ENCODE measurements at places on chromosomes 3 and 15. TPM values are rescaled to one million over a fixed set of nuclear protein-coding genes. Genes with fewer than 3 reads are reported as not detected.

- H3K27ac ChIP-seq, result no peak overlapping the region
- DNase-seq, result no peak
- no peaks in the 10 kb centered on the region for H3K4me1 ChIP-seq
- H3K36me3 ChIP-seq, result no peaks in the 10 kb centered on the region
These were observed 279.0 kb downstream of the CTNNB1 start for GRCh38 chr3:41478278-41478677.

GRCh38 chr3:159091936-159092335 is 290.1 kb downstream of the MFSD1 start:
- no peak overlapping the region for H3K27ac ChIP-seq
- no peak for DNase-seq
- no peaks in the 10 kb centered on the region for H3K27me3 ChIP-seq
- H3K4me1 ChIP-seq, result no peaks in the 10 kb centered on the region
- H3K4me3 ChIP-seq, result no peak overlapping the region

DNA sequence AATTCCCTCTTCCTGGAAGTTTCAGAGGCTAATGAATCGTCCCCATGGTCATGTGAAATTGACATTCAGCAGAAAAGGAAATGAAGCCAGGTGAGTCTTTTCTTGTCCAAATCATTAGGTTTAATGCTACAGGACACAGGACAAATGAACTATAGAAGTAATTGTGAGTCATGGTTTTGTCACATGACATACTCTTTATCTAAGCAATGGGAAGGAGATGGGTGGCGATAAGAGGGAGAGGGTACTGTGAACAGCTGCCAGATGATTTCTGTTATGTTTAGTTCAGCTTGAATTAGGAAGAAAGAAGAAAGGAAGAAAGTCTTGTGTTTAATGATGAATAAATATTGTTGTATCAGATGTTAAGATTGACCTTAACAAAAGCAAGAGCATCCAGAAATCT is 515.4 kb upstream of the ZNF717 start:
- no peak overlapping the region for H3K4me3 ChIP-seq
- no peak for DNase-seq

DNA sequence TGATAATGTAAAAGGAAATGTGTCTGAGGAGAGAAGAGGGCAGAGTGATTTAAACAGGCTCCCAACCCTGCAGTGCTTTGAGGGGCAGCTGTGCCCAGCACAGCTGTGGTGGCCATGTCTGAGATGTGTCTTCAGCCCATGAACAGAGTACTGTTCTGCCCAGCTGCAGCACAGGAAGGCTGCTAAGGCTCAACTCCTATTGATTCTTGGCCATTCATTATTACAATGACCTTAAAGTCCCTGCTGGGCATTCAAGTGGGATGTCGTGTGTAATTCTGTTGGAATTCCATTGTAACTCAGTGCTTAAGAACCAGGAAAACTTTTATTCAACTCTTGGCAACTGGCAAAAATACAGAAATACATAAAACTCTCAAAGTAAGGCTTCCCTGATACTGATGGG is 229.3 kb downstream of the MCTP2 start:
- no peak overlapping the region for H3K27ac ChIP-seq
- H3K36me3 ChIP-seq, result no peaks in the 10 kb centered on the region
- no peak for DNase-seq
- H3K27me3 ChIP-seq, result no peaks in the 10 kb centered on the region

- H3K4me1 ChIP-seq, result no peaks in the 10 kb centered on the region
- H3K27me3 ChIP-seq, result no peaks in the 10 kb centered on the region
- no peak overlapping the region for H3K4me3 ChIP-seq
- no peak overlapping the region for H3K27ac ChIP-seq
- H3K36me3 ChIP-seq, result no peaks in the 10 kb centered on the region
These were observed 25.7 kb downstream of the ZMAT3 start for GRCh38 chr3:179045719-179046402.

DNA sequence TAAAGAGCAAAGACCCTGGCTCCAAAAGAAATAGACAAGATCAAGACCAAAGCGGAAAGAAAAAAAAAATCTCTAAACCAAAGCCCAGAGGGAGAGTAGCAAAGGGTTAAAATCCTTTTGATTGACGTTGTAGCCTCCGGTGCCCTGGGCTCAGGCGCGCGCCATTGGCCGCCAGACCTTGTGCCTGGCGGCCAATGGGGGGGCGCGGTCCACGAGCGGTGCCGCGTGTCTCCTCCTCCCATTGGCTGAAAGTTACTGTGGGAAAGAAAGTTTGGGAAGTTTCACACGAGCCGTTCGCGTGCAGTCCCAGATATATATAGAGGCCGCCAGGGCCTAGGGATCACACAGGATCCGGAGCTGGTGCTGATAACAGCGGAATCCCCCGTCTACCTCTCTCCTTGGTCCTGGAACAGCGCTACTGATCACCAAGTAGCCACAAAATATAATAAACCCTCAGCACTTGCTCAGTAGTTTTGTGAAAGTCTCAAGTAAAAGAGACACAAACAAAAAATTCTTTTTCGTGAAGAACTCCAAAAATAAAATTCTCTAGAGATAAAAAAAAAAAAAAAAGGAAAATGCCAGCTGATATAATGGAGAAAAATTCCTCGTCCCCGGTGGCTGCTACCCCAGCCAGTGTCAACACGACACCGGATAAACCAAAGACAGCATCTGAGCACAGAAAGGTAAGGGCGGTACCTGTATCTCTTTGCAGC is at the start of gene HES1:
HES1 (plus strand) TSS at position 343 of the 713 bp plus-strand sequence; CDS start at position 576, 233 bp downstream.
- H3K4me3 ChIP-seq, result peak within 1 kb of the TSS; percentile 57
- peaks cover 48% of the 10 kb centered on the region for H3K4me1 ChIP-seq

DNA sequence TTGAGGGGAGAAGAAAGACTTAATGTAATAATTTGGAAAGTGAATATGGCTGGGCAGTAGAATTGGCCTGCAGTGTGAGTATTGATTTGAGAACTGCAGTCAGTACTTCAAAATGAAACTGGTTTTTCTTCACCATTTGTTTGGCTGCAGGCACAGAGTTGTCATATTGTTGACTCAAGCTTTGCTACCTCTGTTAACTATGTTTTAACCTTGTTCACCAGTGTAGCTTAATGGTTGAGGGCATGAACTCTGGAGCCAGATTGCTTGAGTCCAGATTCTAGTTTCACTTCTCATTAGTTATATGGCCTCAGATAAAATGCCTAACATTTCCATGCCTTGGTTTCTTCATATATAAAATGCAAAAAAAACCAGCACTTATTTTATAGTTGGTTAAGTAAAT is 64.1 kb downstream of the CFAP44 start:
- no peak overlapping the region for H3K27ac ChIP-seq
- no peaks in the 10 kb centered on the region for H3K4me1 ChIP-seq
- DNase-seq, result no peak
- H3K27me3 ChIP-seq, result no peaks in the 10 kb centered on the region
- H3K4me3 ChIP-seq, result no peak overlapping the region
- no peaks in the 10 kb centered on the region for H3K36me3 ChIP-seq

GRCh38 chr3:191240486-191240885 is 41.4 kb downstream of the OSTN start:
- H3K27ac ChIP-seq, result peak overlapping the region; percentile 63
- H3K4me3 ChIP-seq, result no peak overlapping the region
- no peak for DNase-seq
- H3K36me3 ChIP-seq, result no peaks in the 10 kb centered on the region
- H3K4me1 ChIP-seq, result no peaks in the 10 kb centered on the region
- H3K27me3 ChIP-seq, result no peaks in the 10 kb centered on the region

GRCh38 chr3:149934524-149934923 is 36.2 kb downstream of the PFN2 start:
- no peak for DNase-seq
- H3K27ac ChIP-seq, result no peak overlapping the region
- H3K27me3 ChIP-seq, result no peaks in the 10 kb centered on the region
- H3K4me1 ChIP-seq, result no peaks in the 10 kb centered on the region
- H3K4me3 ChIP-seq, result no peak overlapping the region
- no peaks in the 10 kb centered on the region for H3K36me3 ChIP-seq

- no peaks in the 10 kb centered on the region for H3K27me3 ChIP-seq
- H3K4me3 ChIP-seq, result no peak overlapping the region
- no peak overlapping the region for H3K27ac ChIP-seq
- no peaks in the 10 kb centered on the region for H3K4me1 ChIP-seq
- H3K36me3 ChIP-seq, result no peaks in the 10 kb centered on the region
- DNase-seq, result peak; percentile 21
These were observed 87.0 kb upstream of the ST8SIA2 start for GRCh38 chr15:92306663-92307062.

GRCh38 chr3:34675383-34676120 is 877.1 kb downstream of the PDCD6IP start:
- H3K27me3 ChIP-seq, result no peaks in the 10 kb centered on the region
- H3K4me1 ChIP-seq, result peaks cover 3% of the 10 kb centered on the region
- no peak for DNase-seq
- no peak overlapping the region for H3K27ac ChIP-seq
- H3K4me3 ChIP-seq, result no peak overlapping the region
- no peaks in the 10 kb centered on the region for H3K36me3 ChIP-seq

GRCh38 chr3:62093025-62093424 is 280.3 kb downstream of the FEZF2 start:
- H3K27me3 ChIP-seq, result no peaks in the 10 kb centered on the region
- H3K4me1 ChIP-seq, result peaks cover 29% of the 10 kb centered on the region
- H3K27ac ChIP-seq, result no peak overlapping the region
- H3K4me3 ChIP-seq, result no peak overlapping the region

GRCh38 chr3:72601060-72601459 is 247.2 kb downstream of the SHQ1 start:
- no peaks in the 10 kb centered on the region for H3K4me1 ChIP-seq
- H3K4me3 ChIP-seq, result no peak overlapping the region
- no peak for DNase-seq
- H3K27ac ChIP-seq, result no peak overlapping the region

DNA sequence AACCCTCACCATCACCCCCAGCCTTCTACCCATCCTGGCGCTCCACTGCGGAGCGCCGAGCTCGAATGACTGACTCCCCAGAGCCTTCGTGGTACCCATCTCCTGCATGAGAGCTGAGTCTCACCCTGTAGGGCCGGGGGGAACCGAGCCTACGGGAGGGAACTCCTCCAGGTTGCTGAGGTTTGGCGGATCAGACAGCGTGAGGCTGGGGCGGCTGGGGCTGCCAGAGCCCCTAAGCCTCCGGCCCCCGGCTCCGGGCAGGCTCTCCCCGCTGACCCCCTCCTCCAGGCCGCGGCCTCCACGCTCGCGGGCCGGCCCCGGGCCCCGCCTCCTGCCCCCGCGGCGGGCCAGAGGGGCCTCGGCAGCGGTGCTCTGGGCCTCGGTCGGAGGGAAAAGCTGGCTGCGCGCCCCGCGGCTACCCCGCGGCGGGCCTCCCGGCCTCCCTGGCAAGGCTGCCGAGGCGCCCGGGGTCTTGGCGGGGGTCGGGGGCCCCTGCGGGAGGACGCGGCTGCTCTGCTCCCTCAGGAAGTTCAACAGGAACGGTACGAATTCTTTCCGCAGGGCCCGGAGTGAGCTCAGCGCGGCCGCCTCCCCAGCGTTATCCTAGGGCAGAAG is 643 bp downstream of the CDAN1 start:
- peak overlapping the region; percentile 80 for H3K4me3 ChIP-seq
- no peaks in the 10 kb centered on the region for H3K36me3 ChIP-seq
- DNase-seq, result no peak
- H3K27ac ChIP-seq, result peak overlapping the region; percentile 76

DNA sequence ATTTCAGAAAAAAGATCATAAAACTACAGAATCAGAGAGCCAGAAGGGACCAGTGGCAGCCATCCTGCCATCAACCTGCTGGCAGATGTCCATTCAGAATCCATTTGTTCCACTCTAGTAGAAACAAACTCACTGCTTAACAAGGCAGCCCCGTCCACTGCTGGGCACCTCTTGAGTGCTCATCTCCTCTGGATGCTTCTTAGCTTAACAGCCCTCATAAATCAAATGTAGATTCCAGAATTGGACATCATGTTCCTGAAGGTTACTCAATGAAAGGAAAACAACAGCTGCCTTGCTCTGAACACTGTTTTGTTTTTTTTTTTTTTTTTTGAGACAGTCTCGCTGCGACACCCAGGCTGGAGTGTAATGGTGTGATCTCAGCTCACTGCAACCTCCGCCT is 37.3 kb downstream of the ABCC5 start:
- H3K36me3 ChIP-seq, result no peaks in the 10 kb centered on the region
- no peak overlapping the region for H3K27ac ChIP-seq
- no peaks in the 10 kb centered on the region for H3K27me3 ChIP-seq
- H3K4me3 ChIP-seq, result no peak overlapping the region

- no peaks in the 10 kb centered on the region for H3K27me3 ChIP-seq
- H3K4me1 ChIP-seq, result peaks cover 7% of the 10 kb centered on the region
- peak overlapping the region; percentile 53 for H3K27ac ChIP-seq
These were observed 424.8 kb downstream of the LPP start for GRCh38 chr3:188578576-188579363.

- H3K36me3 ChIP-seq, result no peaks in the 10 kb centered on the region
- H3K27me3 ChIP-seq, result no peaks in the 10 kb centered on the region
- H3K27ac ChIP-seq, result no peak overlapping the region
- no peak for DNase-seq
- no peaks in the 10 kb centered on the region for H3K4me1 ChIP-seq
These were observed 277.0 kb upstream of the LRRC3B start for GRCh38 chr3:26345613-26346012.

GRCh38 chr15:85849946-85850345 is 55.2 kb upstream of the KLHL25 start:
- H3K36me3 ChIP-seq, result no peaks in the 10 kb centered on the region
- DNase-seq, result peak; percentile 6
- H3K4me3 ChIP-seq, result no peak overlapping the region
- H3K27ac ChIP-seq, result no peak overlapping the region
- H3K4me1 ChIP-seq, result peaks cover 3% of the 10 kb centered on the region

DNA sequence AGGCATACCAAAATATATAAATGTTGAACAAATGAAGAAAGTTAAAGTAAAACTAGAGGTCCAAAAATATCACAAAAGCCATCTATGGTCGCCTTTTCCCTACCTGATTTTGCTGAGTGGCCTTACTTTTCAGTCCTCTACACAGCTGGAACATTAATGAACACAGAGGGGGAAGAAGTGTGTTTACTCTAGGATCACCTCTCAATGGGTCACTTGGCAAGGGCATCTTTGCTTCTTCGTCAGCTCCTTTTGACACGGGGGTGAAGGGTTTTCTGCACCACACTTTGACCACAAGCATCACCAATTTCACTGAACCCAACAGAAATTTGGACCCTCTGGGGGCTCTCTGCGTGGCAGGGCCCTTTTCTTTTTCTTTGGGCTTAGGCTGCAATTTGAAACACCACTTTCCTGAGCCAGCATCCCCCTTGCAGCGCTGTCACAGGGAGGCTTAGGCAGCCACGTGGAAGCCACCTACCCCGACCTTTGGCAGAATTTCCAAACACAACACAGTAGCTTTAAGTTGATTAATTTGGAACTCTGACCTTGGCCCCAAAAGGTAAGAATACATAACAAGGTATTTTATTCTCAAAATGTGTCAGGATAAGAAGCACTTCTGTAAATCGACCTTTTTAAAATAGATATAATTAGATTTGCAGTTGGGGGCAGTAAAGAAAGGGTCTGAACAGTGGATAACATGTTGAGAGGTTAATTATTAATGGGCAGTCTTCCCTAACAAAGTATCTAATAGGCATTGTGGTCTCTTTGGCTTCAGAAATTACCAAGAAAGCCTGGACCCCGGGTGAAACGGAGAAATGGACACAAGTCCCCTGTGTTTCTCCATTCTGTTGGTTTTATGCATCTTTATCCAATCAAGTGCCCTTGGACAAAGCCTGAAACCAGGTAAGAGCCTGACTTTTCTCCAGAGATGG is at the start of gene LIPC:
LIPC (plus strand) TSS at position 771 of the 929 bp plus-strand sequence; CDS start at position 813, 42 bp downstream.
- H3K4me1 ChIP-seq, result no peaks in the 10 kb centered on the region
- no peak within 1 kb of the TSS for H3K27ac ChIP-seq
- H3K4me3 ChIP-seq, result no peak within 1 kb of the TSS
- no peak for DNase-seq
- no peaks in the 10 kb centered on the region for H3K27me3 ChIP-seq

Gene GOLGA6D
- total RNA-seq, result 29.8 TPM

Gene CHRNA7
- total RNA-seq, result 24.5 TPM

Gene ITIH1
- total RNA-seq, result 3.5 TPM

Gene CTDSPL
- 43.0 TPM for total RNA-seq

Gene TRIM42
- 21.4 TPM for total RNA-seq

Gene PPP1R14D
- 0.43 TPM for total RNA-seq
